ENCODE measurements at places on chromosomes 1 and 21.

GRCh38 chr1:77407738-77408375, 126.0 kb downstream of the AK5 start:
- no peak for DNase-seq

- no peak for DNase-seq
Measured at GRCh38 chr1:84632673-84633434, 57.4 kb downstream of the SSX2IP start.

DNA sequence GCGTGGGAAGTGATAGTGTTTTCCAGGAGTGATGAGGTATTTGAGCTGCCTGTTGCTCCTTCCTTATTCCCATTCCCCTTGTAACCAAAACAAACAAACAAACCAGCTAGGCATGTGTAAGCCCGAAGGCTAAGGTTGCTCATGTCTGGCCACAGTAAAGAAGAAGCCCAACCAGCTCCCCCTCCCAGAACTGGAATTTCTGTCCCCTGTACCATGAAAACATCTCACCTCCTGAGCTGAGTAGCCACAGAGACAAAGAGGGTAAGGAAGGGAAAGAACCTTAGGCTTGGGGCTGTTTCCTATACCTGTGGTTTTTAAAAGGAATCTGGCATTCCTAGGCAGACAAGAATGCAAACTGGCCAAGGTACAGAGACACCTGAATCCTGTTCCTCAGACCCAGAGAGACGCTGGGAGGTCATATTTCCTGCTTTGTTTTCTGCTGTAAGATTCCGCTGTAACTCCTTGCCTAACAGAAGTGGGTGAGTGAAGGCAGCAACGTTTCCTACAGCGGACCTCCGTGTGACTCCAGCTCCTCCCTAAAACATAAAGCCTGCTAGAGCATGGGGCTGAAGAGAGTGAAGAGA, 41.7 kb upstream of the RAB4A start:
- no peak for DNase-seq

DNA sequence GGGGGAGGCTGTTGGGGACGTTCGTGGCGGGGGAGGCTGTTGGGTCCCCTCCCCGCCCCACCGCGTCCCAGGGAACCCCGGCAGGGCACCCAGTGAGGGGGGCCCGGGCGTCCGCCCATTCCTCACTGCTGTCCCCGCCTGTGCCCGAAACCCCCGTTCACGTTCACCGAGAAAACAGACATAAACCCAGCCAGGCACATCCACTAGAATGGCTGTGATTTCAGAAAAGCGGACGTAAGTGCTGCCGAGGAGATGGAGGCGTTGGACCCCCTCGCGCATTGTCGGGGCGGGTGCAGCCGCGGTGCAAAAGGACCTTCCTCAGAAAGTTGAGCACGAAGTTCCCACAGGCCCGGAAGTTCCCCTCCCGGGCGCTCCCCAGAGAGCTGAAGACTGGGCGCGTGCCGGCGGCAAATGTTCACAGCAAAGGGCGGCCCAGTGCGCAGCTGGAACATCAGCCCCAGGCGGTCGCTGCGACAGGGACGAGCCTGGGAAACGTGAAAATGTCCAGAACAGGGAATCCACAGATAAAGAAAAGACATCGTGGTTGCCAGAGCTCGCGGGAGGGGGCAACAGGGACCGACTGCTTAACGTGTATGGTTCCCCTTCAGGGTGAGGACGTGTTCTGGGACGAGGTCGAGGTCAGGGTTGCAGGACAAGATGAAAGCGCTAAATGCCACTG, 18.5 kb upstream of the SAMD11 start:
- no peak for DNase-seq

- DNase-seq: no peak
Measured at GRCh38 chr21:31201144-31201543, 142.9 kb downstream of the TIAM1 start.

GRCh38 chr1:182367926-182368325, 23.7 kb downstream of the GLUL start:
- DNase-seq: no peak

- DNase-seq: no peak
Measured at GRCh38 chr1:90835661-90836344, 118.7 kb upstream of the BARHL2 start.

DNA sequence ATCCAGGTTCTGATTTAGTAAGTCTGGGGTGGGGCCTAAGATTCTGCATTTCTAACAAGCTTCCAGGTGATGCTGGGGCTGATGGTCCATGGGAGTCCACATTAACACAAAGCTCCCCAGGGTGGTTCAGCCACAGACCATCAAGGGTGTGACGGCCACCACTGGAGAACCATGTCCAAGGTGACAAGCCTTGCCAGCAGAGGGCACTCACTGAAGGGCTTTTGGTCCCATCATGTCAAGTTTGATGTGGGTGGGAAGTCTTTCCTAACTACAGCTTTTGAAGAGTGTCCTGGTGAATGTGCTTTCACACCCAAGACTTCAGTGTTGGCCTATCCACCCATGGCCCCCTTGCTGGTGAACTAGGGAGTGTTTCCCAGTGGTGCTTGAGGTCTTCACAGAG, 67.1 kb downstream of the UBE2T start:
- DNase-seq: no peak

- DNase-seq: no peak
Measured at GRCh38 chr1:163258181-163258580, 55.5 kb upstream of the RGS5 start.

GRCh38 chr1:92123868-92124267, 43.7 kb downstream of the BTBD8 start:
- no peak for DNase-seq

DNA sequence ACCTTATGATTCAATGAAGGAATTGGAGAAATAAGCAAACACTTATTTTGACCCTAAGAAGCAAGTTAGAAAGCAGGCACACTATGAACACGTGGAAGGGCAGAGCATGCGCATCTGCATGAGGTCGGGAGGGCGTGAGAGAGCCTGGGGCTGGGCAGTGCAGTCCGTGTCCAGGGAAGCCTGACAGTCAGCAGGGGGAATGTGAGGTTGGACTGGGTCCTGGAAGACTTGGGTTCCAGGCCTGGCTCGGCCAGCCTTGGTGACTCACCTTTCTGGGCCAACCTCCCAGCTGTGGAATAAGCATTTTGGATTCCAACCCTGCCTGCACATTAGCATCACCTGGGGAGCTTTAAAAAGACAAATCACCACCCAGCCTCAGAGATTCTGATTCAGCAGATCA, 26.6 kb upstream of the LMX1A start:
- no peak for DNase-seq

- DNase-seq: no peak
Measured at GRCh38 chr1:110565565-110565964, 40.6 kb downstream of the KCNA2 start.

DNA sequence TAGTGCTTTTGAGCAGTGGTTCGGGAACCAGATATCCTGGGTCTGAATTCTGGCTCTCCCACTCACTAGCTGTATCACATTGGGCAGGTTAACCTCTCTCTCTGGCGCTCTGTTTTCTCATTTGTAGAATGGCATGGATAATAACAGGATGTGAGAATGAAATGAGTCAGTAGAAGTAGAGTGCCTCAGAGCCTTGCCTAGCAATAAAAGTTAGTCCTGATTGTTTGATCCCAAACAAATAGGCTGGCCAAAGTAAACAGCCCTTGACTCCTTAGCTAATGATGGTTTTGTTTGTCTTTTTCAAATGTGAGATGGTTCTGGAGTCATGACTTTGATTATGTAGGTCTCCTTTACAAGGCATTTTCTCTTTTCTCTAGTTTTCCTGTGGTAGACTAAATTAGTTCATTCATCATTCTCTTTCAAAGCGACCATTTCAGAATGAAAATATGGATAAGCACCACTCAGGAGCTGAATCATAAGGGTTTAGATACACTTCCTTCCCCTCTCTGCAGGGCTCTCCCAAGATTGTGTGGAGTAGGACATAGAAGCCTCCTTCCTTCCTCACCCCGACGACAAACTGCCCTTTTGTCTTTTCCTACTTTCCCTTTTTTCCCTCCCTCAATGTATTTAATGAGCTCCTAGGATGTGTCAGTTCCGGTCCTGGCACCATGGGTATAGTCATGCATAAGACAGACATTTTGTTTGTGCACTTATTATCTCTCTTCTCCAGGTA, 23.1 kb downstream of the KIAA0040 start:
- peak; percentile 70 for DNase-seq

- DNase-seq: no peak
Measured at GRCh38 chr1:201896951-201897391, 8.3 kb downstream of the SHISA4 start.

- no peak for DNase-seq
Measured at GRCh38 chr21:15250384-15250783, 185.6 kb upstream of the NRIP1 start.

DNA sequence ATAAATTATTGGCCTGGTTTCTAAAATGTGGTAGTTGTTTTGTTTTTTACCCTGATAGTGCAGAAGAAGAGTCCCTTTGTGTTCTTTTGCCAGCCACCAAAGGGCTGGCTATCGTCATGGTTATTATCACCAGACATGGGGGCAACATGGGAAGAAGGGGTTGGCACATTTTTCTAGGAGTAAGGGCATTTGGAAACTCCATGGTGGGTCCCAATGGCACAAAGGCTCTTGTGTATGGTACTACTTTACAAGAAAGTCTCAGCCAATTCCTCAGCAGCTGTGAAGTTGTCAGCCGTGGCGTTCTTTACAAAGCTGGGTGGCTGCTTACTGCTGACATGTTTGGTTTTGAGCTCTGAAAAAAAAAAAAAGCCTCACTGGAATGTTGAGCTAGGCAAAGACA, 330.4 kb upstream of the ESRRG start:
- DNase-seq: no peak

- DNase-seq: peak; percentile 75
Measured at GRCh38 chr1:51192213-51192843, 43.7 kb upstream of the RNF11 start.

DNA sequence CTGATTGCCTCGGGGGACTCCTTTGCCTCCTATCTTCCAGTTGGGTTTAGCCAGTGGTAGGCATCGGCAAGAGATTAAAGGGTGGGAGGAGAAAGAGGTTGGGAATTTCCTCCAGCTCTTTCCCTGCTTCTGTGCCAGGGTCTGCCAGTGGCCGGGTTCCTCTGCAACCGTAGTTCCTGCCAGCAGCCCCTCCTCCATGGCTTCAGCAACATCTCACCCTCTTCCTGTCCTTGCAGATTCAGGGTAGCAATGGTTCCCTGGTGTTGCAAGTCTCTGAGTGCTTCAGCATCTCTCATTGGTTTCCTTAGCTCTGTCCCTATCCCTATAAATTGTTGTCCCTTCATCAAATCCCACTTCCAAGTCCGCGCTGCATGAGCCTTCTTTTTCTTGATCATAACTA, 223.1 kb upstream of the JUN start:
- no peak for DNase-seq

- no peak for DNase-seq
Measured at GRCh38 chr1:24619376-24619775, 23.7 kb upstream of the SRRM1 start.

Data from NCI-H1417 (cell line).